ENCODE measurements at places on chromosomes 3 and 15.

GRCh38 chr3:100602506-100603444, 6.6 kb upstream of the ADGRG7 start:
- peak; percentile 14 for DNase-seq

DNA sequence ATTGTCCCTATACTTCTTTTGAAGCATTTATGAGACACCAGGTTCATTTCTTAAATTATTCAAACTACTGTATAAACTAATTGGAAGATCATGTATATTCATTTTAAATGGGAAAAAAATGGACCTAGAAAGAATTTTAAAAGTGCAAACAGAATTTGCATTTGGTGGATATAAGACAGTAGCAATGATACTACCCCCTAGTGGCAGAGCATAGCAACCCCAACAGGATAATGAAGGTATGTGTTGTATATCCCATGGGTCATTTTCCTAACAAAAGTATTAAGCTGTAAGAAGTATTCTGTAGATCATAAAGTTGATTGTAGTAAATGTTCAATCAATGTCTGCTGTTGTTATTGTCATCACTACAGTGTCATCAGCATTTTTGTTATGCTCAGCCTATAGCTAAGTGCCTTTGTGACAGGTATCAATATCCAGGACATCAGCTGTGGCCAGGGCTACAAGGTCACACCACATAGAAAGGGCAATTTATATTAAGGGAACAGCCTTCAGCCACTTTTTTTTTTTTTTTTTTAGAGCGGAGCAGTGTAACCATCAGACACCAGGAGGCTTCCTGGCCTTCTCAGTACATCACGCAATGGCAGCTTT, 175.8 kb downstream of the FOXB1 start:
- DNase-seq: peak; percentile 47

DNA sequence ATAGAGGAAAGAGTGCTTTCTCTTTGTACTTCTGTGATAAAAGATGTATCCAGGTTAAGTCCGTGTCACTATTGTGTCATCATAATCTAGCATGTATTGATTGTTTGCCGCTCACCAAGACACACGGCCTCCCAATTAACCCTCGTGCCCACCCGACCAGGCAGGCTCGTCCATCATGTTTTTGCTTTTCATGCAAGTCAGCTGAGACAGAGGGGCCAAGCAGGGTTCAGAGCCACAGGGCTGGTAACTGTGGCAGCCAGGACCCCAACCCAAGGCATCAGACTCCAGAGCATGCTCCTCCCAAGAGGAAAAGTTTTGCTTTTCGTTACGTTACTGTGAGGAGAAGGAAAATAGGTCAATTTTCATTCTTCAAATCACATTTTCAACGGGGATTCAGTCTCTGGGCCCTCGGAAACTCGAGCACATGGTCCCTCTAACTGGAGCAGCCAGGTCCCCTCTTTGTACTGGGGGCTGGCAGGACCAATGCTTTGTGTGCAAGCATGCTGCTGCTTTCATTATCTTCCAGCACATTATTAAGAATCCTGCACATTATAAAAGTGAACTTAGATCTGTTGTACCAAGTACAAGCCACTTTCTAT, 161.1 kb upstream of the TOPAZ1 start:
- DNase-seq: no peak

DNA sequence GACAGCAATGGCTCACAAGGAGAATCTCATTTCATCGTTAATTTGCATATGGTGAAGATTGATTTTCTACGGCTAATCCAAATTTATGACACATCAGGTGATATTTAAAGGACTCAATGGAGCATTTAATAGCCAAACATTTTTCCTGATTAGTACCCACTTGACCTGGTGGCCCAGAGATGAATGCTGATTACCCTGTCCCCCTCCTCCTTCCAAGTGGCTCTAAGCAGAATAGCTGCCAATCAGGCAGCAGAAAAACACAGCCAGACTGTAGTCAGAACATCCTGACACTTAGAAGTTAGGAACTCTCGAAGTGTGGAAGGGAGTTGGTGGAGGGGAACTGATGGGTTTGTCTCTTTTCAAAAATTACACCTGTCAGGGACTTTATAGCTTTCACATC, 302.5 kb downstream of the ZNF621 start:
- DNase-seq: no peak

DNA sequence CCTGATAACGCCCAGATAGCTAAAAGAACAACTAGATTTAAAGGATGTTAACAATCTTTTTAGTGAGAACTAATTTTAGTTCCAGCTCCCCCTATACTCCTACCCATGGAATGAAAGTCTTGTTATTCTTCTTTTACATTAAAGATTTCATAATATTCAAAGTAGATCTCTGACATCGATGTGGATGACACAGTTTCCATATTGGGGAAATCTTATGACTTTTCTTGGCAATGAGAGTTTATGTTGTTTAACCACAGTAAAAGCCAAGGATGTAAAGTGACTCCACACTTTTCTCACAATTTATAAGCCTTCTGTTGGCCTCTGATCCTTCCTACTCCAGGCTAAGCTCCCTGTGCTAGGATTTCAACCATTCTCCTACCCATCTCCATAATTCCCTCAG, 332.6 kb upstream of the KCNMB2 start:
- DNase-seq: no peak

DNA sequence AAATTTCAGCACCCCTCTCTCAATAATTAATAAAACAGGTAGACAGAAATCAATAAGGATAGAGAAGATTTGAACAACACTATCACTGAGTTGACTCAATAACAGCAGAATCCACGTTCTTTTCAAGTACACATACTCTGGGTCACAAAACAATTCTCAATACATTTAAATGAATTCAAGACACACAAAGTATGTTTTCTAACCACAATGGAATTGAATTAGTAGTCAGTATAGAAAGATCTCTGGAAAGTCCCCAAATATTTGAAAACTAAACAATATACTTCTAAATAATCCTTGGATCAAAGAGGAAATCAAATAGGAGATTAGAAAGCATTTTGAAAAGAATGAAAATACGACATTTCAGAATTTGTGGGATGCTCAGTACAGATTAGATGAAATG, 40.0 kb downstream of the TKT start:
- DNase-seq: no peak

- no peak for DNase-seq
These were observed 12.6 kb upstream of the APH1B start for GRCh38 chr15:63264688-63265293.

GRCh38 chr3:133901847-133902246, 6.2 kb upstream of the RAB6B start:
- DNase-seq: no peak

DNA sequence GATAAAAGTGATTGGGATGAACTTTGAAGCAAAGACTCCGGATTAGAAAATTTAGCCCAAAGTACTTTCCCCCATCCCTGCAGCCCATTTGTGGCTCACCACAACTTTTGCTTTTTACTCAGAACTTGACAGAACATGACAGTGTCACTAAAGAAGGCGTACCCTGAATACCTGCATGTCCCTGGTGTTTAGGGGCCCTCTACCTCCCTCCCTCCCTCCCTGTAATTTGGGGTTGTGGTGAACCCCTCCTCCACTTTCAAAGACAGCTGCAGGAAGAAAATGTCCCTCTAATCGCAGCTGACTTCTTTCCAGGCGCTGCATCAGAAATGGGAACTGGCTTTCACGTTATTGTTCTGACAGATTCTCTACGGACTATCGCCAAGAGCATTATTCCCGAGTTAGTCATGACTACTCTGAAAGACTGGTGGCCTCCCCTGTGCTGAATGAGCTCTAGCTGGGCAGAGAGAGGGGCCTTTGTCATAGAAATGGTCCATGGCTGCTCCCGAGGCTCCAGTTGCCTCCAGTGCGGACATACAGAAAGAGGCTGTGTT, 93.2 kb upstream of the ARHGEF3 start:
- DNase-seq: peak; percentile 71

GRCh38 chr3:190058521-190059241, 62.0 kb downstream of the P3H2 start:
- peak; percentile 85 for DNase-seq
